Activated CD4-positive, alpha-beta T cell treated with anti-CD3 and anti-CD28 coated beads, Interleukin-2, amount 10 ng/mL, durations not matched to agents 7 days and 5 days (primary cell): ENCODE measurements at places on chromosomes 2 and 18. TPM values are rescaled to one million over a fixed set of nuclear protein-coding genes. Genes with fewer than 3 reads are reported as not detected.

Gene DQX1
- 0.52 TPM for total RNA-seq

Gene ABCG5
- total RNA-seq, result not detected

Gene EPHA4
- total RNA-seq, result 28.2 TPM

Gene SNED1
- 8.6 TPM for total RNA-seq

Gene VIT
- total RNA-seq, result not detected
